ENCODE measurements at places on chromosomes 2 and 18.

DNA sequence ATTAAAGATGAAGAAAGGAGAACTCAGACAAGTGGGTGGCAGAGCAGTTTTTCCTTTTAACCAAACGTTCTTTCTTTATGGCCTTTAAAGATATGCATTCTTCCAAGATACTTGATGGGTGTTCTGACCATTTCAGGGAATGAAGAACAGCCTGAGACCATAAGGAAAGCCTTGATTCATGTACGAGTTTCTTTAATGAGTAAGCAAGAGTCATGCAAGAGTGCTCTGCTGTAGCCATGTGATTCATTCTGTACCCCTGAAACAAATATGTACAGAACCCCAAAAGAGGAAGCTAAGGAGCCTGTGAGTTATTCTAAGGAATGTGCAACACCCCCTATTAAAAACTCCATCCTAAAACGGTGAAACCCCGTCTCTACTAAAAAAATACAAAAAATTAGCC, 372.8 kb downstream of the MTX2 start:
- no peak for DNase-seq

DNA sequence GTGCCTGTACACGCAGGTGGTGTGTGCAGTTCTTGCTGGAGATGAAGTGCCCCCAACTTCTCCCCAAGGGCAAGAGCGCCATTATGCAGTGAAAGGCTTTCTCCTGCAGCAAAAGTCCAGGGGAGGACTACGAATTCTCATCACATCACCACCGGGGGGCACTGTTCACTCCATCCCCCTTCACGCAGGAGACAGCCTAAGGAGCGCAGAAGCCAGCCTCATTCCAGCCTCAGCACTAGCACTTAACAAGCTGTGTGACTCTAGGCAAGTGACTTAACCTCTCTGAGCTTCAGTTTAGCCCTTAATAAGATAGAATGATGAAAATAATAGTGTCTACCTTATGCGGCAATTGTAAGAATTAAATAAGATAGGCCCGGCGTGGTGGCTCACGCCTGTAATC, 32.3 kb downstream of the DNMT3A start:
- peak; percentile 61 for DNase-seq

GRCh38 chr18:31192086-31192776, 29.6 kb upstream of the DSC1 start:
- peak; percentile 10 for DNase-seq

DNA sequence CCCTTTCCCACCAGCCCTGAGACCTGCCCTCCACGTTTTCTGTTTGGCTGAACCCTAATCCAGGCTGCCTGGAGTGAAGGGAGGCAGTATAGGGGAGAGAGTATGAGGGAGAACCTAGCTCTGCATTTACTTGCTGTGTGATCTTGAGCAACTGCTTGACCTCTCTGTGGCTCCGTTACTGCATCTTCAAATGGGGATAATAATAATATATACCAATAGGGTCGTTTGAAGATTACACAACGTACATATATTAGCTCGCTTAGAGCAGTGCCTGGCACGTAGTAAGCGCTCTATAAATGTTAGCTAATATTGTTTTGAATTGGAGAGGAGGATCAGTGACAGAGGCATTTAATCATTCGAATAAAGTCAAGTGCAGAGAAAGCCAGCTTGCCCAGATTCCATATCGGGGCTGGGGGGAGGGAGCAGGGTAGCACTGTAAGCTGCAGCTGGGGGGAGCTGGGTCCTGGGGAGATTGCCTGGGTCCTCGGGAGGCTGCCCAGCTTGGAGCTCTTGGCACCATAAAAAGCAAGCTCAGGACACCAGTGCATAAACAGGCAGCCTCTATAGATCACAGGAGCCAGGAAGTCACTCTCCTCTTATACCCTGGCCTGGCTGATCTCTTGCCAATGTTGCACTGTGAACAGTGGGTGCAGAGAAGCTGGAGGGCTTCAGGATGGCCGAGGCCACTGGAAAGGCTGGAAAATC, 19.1 kb downstream of the KCNK3 start:
- no peak for DNase-seq

DNA sequence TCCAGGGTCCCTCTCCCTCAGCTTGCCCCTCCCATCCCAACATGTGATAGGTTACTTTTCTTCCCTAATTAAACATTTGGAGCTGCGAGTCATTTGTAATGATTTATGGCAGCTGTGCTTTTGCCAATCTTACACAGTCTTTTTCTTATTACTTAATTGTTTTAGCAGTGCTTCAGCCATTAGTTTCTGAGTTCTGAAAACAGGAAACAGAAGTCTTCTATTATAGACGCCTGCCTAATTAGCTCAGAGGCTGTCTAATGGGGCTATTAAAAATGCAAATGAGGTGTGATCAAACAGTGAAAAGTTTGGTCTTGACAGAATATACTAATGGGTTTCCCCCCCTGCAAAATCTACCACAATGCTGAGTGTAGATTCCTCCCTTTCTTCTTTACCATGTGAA, 388.3 kb upstream of the CELF4 start:
- DNase-seq: no peak

GRCh38 chr18:9147440-9148202, 11.0 kb downstream of the ANKRD12 start:
- DNase-seq: peak; percentile 91

DNA sequence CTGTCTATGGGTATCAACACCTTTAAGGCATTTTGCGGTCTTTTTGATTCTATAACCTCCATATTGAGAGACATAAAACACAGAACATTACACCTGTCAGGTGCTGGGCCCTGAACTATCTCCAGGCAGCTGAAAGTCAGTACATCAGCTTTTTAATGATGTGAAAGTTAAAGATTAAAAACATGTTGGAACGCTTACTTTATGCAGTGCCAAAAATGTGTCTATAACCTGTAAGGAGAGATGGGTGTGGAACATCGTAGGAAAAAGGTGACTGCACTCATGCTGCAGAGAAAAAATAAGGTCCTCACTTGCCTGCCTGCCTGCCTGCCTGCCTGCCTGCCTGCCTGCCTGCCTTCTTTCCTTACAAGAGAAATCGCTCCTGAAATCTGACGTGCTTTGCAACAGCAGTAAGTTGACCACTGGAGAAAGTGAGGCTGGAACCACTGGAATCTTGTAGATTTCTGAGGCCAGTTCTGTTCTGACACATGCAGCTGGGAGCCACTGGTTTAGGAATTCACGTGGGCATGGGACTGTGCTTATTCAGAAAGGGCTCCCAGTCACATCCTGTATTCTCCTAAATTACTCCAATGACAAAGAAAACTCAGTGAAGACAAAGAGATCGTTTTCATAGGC, 34.1 kb downstream of the BCL11A start:
- DNase-seq: no peak

DNA sequence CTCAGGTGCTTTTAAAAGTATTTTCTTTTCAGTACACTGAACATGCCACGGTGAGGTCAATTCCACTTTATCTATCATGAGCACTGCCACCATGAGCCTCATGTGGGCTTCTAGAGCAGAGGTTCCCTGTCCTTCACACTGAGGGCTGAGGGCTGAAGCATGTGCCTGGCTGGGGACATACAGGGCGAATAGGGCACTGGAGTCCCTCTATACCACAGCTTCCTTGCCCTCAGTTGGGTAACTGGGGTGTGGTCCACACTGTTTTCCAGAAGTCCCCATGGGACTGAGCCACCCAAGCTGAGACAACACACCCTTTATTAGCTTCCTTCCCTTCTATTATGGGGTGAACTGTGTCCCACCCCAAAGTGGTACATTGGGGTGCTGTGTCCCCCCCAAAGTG, 172.2 kb upstream of the ID2 start:
- no peak for DNase-seq

- DNase-seq: no peak
Observed at GRCh38 chr2:202636213-202636513, 1.4 kb downstream of the FAM117B start.

- DNase-seq: no peak
Observed at GRCh38 chr18:14747513-14748474, at the start of gene ANKRD30B. TSS of gene ANKRD30B (plus strand) at chr18:14748172. CDS start at chr18:14748420, 248 bp downstream.

DNA sequence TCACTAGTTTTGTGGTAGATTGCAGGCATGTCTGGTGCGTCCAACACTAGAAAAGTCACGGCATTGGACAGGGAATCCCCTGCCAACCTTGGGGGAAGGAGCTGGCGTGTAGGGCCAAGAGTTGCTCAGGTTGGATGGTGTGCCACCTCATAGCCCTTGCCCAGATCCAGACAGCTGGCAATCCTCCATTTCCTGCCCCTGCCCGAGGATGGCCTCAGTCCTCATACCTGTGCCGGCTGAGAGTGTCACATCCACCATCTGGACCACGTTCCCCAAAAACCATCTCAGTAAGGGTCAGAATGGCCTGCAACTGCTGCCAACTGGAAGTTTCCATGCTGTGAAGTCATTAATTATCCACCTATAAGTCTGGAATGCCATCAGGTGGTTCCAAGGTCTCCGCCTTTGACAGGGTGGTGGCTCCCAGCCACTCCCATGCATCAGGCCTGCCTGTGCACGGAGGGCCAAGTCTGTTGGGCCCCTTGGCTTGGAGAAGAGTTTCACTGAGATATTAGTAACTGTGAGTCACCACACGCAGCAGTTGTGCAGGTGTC, 55.0 kb downstream of the IMPA2 start:
- DNase-seq: no peak

- DNase-seq: peak; percentile 28
Observed at GRCh38 chr2:177433402-177433801, 40.8 kb downstream of the AGPS start.

DNA sequence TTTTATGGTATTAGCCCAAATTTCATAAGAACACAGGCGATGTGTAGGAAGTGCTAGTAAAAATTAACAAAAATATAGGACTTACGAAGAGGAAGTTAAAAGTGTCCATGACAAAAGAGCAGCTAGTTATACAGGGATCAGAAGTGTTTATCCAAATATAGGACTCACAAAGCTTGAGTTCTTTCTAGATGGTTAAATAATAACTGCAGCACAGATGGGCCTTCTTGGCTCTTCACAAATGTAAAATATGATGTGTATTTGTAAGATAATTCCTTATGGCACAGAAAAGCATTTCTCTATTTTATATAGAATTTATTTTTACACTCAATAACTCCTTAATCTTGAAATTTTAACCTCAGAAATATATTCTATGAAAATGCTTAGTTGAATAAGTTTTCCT, 100.9 kb upstream of the SPHKAP start:
- no peak for DNase-seq

GRCh38 chr2:96699621-96700020, 40.2 kb downstream of the LMAN2L start:
- no peak for DNase-seq

DNA sequence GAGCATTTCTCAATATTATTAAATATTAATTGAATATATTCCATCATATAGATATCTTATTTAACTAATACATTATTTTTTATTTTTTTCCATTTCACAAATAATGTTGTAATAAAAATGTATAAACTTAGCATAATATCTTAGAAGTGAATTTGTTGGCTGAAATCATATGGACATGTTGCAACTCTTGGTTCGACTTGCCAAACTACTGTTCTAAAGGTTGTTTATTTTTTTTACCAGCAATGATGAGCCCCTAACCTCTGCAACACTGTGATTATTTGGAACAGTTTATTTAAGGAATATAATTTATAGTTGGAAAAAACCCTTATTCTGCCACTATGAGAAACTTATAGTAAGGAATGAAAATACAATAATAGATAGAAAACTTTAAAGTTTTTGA, 8.8 kb upstream of the NAB1 start:
- no peak for DNase-seq

DNA sequence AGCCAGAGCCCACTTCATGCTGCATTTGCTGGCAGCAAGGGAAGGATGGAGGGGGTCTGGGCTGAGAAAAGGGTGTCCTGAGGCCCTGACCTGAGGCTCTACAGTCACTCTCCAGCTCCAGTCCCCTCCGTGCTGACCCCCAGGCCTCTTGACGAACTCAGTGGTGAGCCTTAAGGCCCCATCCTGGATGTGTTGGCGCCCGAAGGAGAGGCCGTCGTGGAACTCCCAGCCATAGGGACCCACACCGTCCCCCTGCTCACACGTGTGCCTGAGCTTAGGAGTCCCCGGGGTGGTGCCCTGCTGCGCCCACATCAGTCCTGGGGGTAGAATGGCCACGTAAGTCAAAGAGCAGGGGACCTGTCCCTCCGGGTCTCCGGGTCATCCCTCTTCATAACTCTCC, 776 bp downstream of the MOGS start:
- peak; percentile 54 for DNase-seq

Data from DMS53 (cell line).